ENCODE measurements at places on chromosomes 11 and 22.

DNA sequence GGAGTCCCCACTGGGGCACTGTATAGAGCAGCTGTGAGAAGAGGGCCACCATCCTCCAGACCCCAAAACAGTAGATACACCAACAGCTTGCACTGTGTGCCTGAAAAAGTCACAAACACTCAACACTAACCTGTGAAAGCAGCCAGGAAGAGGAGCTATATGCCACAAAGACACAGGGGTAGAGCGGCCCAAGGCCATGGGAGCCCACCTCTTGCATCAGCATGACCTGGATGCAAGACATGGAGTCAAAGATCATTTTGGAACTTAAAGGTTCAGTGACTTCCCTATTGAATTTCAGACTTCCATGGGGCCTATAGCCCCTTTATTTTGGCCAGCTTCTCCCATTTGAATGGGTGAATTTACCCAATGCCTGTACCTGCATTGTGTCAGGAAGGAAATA, 29.7 kb upstream of the CYB5R3 start:
- no peak for DNase-seq

GRCh38 chr11:126747315-126747714, 253.3 kb downstream of the KIRREL3 start:
- DNase-seq = no peak

GRCh38 chr22:24077416-24077815, 66.3 kb downstream of the CABIN1 start:
- DNase-seq = no peak

GRCh38 chr11:86427441-86427840, 52.8 kb downstream of the CCDC81 start:
- DNase-seq = no peak

DNA sequence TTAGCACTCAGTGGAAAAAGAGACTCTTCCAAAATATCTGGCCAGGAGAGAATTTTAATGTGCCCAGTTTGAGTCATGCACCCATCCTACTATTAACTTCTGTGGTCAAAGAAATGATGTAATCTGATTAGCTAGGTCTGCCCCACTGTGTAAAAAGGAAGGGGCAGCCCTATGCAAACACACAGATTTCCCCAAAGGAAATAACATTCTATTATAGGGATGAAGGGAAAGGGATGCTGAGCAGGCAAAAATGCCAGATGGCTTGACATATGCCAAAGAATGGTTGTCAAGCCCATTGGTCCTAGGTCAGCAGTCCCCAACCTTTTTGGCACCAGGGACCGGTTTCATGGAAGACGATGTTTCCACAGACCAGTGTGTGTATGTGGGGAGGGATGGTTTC, 43.3 kb upstream of the PAK1 start:
- no peak for DNase-seq

- DNase-seq = no peak
These were observed 16.1 kb downstream of the COMMD9 start for GRCh38 chr11:36273110-36273509.

DNA sequence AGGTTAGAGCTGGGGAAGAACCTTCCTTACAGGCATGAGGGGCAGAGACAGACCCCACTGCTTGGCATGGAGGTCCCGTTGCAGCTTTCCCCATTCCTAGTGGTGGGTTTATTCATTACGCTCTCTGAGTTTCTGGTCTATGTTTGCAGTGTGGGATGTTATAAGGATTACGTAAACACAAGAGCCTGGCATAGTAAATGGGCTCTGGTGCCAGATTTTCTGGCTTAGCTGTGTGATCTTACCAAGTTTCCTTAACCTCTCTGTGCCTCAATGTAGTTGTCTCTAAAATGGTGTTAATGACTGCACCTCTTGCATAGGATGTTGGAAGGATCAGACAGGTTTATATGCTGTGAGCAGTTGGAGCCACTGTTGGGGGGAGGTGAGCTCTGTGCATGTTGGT, 15.1 kb downstream of the DTX4 start:
- no peak for DNase-seq

- no peak for DNase-seq
These were observed 12.3 kb downstream of the SMPD1 start for GRCh38 chr11:6402561-6402981.
